ENCODE measurements at places on chromosomes 13 and 19.

DNA sequence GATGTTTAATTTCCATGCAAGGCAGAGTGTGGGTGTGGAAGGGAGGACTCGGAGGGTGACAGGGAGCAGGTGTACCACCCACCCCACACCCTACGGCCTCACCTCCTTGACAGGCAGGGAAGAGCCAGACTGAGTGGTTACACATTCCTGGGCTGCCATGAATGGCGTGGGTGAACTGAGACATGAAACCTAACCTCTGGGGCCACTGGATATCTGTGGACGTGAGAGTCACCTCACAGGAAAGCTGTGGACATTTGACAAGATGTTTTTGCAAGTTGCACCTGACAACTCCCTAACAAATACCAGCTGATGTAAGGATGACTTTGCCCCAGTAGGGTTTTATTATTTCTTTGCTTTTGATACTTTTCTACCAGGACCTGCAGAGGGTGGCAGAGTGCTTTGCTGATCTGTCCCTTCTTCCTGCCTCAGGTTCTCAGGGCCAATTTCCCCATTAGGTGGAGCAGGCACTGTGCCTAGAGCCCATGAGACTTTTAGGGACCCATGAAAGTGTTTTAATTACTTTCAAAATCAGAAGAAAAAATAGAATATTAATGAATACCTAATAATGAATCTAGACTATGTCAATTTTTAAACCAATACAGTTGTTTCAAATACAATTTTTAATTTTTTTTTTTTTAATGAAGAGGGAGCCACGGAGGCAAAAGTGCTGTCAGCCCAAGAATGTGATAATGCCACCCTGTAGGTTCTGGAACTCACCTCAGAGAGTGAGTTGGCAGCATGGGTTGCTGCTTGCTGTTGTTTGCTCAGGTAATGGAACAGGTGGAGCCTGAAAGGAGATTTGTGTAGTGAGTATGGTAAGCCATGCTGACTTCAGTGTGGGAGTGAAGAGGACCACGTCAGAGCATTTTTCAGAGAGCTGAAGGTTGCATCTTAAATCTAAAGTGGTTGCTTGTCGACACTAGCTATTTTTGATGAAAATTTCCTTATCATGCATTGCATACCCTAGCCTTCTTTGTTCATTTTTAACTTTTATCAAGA, 58.0 kb upstream of the CYSLTR2 start:
- peak; percentile 92 for DNase-seq

- DNase-seq = peak; percentile 24
These were observed 7.0 kb downstream of the MOB3A start for GRCh38 chr19:2089001-2089711.

GRCh38 chr13:106243011-106243565, 292.4 kb downstream of the EFNB2 start:
- DNase-seq = no peak

DNA sequence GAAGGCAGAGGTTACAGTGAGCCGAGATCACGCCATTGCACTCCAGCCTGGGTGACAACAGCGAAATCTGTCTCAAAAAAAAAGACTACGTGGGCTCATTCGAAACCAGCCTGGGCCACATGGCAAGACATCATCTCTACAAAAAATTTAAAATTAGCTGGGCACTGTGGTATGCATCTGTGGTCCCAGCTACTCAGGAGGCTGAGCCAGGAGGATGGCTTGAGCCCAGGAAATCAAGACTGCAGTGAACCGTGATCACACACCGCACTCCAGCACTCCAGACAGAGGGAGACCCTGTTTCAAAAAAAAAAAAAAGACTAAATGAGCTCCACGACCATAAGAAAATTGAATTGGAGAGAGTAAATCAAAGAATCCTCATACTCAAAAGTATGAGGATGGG, 53.1 kb downstream of the SLC7A1 start:
- DNase-seq = no peak

DNA sequence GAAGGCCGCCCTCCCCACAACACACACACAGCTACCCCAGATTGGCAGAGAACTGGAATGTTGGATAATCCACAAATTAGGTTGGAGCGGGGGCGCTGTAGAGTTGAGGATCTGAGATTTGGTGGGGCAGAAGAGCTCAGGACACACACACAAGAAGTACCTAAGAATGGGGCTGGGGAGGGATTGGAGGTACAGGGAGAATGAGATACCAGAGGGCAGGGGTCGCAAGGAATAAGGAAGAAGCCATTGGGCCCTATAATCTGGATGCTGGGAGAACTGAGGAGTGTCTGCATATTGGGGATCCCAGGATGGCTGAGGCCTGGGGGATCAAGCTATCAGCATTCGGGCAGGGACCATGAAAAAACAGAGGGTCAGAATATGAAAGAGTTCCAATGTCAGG, 11.5 kb downstream of the SYT3 start:
- DNase-seq = no peak

DNA sequence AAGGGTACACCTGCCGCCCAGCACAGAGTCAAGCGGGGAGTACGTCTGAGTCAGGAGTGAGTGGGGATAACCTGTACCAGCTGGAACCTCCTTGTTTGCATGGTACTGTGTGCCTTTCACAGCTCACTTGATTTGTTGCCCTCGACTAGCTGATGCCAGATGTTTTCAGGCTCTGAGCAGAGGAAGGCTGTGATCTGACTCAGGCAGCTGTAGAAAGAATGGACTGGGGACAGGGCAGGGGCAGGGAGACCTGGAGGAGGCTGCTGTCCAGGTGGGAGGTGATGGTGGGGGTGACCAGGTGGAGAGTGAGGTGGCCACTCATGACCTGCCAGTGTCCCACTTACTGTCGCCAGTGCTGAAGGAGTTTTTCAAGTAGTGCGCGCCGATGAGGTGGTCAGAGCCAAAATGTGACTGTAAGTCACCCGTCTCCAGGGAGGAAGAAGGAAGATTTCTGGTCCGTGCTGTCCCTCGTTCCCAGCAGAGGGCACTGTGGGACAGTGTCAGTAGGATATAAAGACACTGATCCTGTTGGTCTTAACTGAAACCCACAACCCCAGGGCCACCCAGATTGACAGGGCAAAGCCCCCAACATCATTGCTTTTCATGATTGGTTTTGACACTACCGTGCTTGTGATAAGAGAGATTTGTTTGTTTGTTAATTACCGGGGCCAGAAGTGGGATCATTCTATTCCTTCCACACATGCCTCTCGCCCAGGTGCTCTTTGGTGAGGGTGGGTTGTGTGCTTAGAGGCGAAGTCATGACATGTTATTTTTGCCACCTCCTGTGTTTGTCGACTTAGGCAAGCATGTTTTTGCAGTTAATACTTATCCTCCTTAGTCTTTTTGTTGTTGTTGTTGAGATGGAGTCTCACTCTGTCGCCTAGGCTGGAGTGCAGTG, 128.4 kb downstream of the DPF1 start:
- peak; percentile 77 for DNase-seq

DNA sequence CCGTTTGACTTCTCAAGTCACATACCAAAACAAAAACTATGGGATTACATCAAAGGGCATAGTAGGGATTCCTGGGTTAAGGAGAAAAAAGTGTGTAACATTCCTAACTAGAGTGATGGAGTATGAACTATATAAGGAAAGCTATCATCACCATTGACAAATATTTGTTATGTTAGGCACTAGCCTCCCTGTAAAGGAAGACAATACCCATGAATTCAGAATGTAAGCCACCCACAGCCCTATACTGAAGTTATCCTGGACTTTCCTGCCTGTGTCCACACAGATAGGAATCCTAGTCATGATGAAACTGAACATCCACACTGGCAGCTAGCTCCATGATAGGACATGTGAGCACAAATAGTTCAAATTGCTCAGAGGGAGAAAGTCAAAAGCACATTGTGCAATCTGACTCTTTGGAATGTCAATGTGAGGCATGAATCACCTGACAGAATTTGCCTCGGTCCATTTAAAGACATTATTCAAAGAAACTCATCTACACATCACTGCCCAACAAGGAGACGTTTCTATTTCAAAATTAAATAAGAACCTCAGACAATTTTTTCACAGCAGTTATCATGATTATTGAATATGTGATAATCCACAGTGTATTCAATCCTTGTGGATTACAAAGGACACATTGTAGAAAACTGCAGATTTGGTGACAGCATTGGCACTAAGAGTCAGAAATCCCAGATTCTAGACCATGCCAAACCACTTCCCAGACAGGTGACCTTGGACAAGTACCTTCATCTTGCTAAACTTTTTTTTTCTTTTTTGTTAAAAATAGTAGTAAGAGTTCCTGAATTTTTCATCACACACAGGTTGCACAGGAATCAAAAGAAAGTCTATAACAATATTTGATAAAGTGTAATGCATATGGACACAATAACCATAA, 529.3 kb downstream of the IRS2 start:
- DNase-seq = peak; percentile 100

- peak; percentile 97 for DNase-seq
These were observed at the start of gene ZNF136 for GRCh38 chr19:12162882-12163806. Gene ZNF136 (plus strand): TSS chr19:12163096. CDS start chr19:12163204, 108 bp downstream.

- DNase-seq = peak; percentile 49
These were observed 538.4 kb upstream of the PCDH20 start for GRCh38 chr13:61954092-61954491.

- no peak for DNase-seq
These were observed 586.5 kb downstream of the SLITRK5 start for GRCh38 chr13:88257706-88258105.

DNA sequence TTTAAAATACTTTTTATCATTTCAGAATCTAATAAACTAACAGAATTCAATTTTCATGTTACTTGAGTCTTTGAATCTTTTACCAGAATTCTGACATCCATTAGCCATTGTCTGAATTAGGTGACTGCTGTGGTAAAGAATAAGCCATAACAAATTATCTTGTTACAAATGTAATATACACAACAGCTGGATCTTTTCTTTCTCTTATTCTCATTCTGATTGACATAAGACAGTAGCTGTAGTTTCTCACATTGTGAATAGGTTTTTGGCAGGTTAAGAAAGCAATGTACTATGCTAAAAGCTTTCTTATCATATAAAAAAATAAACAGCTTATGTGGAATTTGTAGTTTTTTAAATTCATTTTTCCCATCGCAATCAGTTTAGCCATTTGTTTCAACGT, 734.0 kb upstream of the PCDH9 start:
- no peak for DNase-seq

DNA sequence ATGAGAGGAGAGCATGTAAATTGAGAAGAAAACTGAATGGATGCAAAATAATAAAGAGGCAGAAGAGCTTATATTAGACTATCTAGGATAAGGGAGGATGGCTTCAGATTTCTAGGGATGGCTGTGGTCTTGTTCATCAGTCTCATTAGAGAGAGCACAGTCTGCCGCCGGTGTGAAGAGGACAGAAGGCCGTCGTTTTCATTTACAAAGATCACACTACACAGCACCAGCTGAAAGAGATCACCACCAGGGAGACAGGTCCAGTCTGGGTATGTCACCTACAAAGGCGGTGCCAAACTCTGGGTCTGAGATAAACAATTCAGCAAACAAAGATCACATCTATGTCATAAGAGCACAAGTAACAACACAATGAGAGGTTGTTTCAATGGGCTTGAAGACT, 1222.3 kb upstream of the SLC10A2 start:
- no peak for DNase-seq

DNA sequence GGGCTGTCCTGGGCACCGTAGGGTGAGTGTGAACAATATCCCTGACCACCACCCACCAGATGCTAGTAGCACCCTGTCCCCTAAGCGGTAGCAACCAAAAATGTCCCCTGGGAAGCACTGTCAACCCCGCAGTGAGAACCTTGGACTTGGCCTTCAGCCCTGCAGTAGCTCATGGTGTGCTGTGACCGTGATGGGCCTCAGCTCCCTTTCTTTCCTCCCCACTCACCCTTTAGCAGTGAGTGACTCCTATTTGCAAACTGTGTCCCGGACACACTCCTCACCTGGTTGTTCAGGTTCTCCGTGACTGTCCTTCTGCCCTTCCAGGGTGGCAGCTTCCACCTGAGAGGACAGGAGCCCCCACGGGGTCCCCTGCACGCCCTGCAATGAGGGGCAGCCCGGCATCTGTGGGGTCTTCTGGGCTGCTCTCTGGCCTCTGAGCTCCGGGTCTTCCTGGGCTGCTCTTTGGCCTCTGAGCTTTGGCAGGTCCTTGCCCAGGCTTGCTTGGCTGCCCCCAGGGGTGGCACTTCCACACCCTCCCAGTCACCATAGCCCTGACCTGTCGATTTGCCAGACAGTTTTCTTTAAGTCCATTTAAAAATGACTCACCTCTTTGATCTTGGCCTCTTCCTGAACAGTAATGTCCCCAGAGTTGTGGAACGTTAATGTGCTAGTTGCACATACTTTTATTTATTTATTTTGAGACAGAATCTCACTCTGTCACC, 3.8 kb downstream of the KDM4B start:
- peak; percentile 47 for DNase-seq

- no peak for DNase-seq
These were observed 1.6 kb downstream of the PLEKHG2 start for GRCh38 chr19:39413911-39414608.

DNA sequence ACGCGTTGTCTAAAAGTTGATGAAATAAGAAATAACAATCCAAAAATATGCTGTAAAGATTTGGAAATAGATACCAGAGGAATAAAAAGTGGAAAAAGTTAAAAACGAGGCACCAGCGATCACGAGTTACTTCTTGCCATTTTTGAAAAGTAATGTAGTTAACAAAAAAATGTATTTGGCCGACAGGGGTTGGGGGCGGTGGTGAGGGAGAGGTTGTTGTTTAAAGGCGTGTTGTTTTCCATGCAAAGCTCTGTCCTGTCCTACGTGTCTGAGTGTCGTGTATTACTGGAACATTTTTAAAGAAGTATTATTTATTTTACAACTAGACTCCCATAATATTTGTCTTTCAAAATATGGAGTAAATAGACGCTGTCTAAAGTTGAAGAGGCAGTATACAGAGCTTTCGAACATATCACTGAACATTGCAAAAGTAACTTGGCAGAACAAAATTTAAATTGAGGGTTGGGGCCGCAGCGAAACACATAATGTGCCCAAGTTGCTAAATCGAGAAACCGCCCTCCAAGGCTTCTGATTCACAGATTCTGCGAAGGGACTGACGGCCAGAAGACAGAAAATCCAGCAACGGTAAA, 823 bp downstream of the FBXO17 start:
- DNase-seq = peak; percentile 30

GRCh38 chr13:37648609-37649008, 50.0 kb upstream of the POSTN start:
- peak; percentile 74 for DNase-seq

DNA sequence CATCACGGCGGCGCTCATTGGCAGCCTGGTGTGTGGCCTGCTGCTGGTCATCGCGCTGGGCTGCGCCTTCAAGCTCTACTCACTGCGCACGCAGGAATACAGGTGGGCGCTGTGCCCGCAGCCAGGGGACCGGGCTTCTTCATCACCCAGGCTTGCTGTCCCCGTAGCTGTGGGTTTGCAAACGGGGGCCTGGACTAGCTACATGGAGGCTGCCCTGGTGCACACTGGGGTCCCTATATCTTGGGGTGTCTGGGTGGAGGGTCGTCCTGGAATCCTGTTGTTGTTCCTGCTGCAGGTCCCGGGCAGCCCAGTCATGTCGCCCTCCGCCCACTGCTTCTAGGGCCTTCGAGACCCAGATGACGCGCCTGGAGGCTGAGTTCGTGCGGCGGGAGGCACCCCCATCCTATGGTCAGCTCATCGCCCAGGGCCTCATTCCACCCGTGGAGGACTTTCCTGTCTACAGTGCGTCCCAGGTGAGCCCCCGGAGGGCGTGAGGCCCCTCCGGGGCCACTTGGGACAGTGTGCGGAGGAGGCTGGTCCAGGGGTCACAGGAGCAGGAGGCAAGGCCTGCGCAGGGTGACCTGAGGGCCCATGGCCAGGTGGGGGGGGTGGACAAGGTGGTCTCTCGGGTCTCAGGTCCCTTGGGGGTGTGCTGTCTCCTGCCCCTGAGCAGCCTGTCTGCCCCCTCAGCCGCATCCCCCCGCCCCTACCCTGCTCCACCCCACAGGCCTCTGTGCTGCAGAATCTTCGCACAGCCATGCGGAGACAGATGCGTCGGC, 12.3 kb downstream of the LRP3 start:
- DNase-seq = no peak
